ENCODE measurements at places on chromosomes 6 and 20. TPM values are rescaled to one million over a fixed set of nuclear protein-coding genes. Genes with fewer than 3 reads are reported as not detected.
A peak's percentile ranks its signal among the peaks of the same experiment; 100 is the strongest.

Gene TMEM14A
- total RNA-seq, result 25.3 TPM

Gene DDO
- not detected for total RNA-seq

Gene ANKEF1
- 6.9 TPM for total RNA-seq

Gene MLN
- not detected for total RNA-seq

Gene DYNLT2
- total RNA-seq, result 2.5 TPM

Gene LTB
- 585 TPM for total RNA-seq

Gene POU5F1
- not detected for total RNA-seq

Gene GPR63
- total RNA-seq, result 2.9 TPM

Gene ACTL10
- 2.4 TPM for total RNA-seq

Gene DEFB115
- not detected for total RNA-seq

Gene SDCBP2
- 2.2 TPM for total RNA-seq

Gene ATP6V1G2
- total RNA-seq, result 3.7 TPM

Gene FBXO5
- 91.1 TPM for total RNA-seq

Gene CASS4
- 8.6 TPM for total RNA-seq

Gene METTL24
- total RNA-seq, result not detected

Gene COX4I2
- not detected for total RNA-seq

Gene SMPDL3A
- total RNA-seq, result 0.19 TPM

Gene ABHD16B
- not detected for total RNA-seq

Gene CPNE5
- 0.47 TPM for total RNA-seq

Gene LPIN3
- 4.3 TPM for total RNA-seq

DNA sequence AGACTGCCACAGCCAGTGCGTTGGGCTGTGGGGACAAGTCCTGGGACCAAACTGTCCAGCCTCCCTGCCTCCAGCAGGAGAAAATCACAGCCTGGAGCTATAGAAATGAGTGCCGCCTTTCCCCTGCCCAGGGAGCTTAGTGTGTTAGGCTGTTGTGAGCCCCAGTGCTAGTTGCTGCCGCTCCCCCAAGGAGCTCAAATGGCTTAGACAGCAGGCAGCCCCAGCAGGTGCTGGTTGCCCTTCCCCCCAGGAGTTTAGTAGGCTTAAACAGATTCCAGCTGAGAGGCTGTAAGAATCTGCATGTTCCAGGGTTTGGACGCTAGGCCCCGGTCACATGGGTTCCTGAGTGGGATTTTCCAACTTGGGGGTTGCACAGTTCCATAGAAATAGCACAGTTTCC is 27.2 kb upstream of the HMGN3 start:
- no peak for DNase-seq

DNA sequence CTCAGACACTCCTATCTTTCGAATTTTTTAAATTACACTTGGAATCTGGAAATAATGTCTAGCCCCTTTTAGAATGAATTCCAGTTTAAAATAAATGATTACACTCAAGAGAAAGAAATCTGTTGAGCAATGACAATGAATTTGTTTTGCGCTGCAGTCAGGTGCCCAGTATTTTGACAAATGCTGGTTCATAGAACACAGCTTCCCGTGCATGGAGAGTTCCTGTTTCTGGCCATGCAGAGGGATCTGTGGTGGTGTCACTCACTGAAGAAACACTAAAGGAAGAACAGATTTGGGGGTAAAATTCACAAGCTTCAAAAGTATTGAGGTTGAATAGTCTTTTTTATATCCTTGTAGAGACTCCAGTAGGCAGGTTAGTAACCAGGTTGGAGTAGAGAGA is 113.4 kb upstream of the CEP85L start:
- no peak for DNase-seq

GRCh38 chr20:10924644-10925201 is 250.9 kb upstream of the JAG1 start:
- no peak for DNase-seq

GRCh38 chr20:39516964-39517363 is 554.8 kb downstream of the DHX35 start:
- DNase-seq, result no peak

GRCh38 chr20:6006603-6006949 is 47.3 kb downstream of the LRRN4 start:
- DNase-seq, result no peak

DNA sequence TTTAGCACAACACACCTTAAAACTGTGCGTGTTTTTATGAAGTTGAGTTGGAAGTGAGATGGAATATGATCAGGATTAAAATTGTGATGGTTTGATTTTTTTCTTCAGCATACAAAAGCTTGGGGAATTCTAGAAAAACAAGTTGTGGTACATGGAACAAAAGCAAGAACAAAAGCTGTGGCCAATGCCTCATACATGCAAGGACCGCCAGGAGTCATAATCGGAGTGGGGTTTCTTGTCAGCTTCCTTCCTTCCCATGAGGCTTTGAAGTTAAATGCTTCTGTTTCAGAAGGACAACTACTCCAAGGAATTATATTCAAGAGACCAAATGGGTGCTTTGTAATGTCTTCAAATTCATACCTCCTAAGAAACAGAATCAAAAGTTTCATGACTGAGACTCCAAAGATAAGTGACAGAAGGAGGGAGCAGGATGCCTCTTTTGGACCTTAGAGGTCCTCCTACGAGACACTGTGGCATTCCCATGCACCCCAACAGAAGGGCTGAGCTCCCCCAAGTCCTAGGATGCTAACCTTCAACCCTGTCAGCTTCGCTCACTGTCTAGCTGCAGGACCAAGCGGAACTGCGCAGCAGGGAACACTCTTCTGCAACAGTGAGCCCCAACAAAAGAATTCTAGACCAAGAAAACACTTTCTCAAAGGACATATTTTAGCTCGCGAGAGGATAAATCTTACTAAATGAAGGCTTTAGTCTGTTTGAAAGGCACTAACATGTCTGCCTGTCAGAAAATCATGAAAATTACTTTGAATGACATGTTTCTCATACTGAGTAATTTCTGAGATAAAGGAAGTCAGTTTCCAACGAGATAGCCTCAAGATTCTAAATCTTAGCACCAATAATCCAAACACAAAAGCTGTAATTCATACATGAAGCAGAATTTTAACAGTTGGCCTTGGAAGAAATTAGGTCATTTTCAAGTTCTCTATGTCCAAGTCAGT is 108.5 kb upstream of the NHSL1 start:
- no peak for DNase-seq

DNA sequence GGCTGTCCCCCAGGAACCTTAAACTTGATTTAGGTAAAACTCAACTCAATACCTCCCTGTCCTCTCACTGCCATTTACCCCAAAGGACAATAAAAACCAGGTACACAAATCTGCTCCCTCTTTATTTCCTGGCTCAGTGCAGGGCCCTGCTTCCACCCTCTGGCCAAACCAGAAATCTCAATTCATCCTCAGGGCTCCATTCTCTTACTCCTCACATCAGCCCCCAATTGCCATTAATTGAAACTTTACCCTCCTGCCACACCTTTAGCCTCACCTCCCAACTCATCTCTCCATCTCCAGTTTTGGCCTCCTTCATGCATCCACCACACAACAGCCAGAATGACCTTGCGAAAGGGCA is 10.5 kb downstream of the ZBTB2 start:
- no peak for DNase-seq

GRCh38 chr20:57275813-57276212 is 9.4 kb upstream of the BMP7 start:
- DNase-seq, result no peak

DNA sequence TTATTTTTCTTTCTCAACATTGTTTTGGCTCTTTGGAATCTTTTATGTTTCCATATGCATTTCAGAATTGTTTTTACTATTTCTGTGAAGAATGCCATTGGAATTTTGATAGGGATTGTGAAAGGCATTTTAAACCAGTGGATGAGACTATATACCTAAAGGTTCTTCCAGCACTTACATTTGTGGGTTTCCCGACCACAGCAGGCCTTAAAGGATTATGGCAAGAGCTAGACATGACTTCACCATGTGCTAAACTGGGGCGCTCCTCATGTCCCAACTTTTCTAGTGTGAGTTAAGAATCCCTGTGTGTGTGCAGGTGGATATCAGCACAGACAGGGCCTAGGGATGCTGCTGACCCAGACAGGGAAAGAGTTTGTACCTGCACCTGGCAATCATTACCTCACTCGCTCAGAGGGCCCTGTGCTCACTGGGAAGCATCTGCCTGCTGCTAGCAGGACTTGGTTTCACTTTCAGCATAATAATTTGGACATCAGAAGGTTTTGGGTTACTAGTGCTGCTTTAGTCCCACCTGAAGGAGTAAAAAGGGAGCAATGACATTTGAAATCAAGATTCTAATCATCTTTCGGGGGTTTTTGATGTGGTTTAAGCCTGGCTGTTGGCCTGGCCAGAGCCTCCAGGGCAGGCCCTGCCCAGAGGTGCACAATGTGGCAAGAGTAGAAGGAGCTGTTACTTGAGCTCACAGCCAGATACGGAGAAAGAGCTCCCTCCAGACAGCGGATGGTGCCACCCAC is 137.1 kb downstream of the CDC5L start:
- no peak for DNase-seq

- no peak for DNase-seq
Measured at GRCh38 chr6:9581155-9581554, 833.7 kb downstream of the TFAP2A start.

GRCh38 chr6:168345896-168346754 is 26.5 kb upstream of the DACT2 start:
- no peak for DNase-seq

- DNase-seq, result peak; percentile 61
Measured at GRCh38 chr6:163554663-163555062, 140.1 kb downstream of the QKI start.

DNA sequence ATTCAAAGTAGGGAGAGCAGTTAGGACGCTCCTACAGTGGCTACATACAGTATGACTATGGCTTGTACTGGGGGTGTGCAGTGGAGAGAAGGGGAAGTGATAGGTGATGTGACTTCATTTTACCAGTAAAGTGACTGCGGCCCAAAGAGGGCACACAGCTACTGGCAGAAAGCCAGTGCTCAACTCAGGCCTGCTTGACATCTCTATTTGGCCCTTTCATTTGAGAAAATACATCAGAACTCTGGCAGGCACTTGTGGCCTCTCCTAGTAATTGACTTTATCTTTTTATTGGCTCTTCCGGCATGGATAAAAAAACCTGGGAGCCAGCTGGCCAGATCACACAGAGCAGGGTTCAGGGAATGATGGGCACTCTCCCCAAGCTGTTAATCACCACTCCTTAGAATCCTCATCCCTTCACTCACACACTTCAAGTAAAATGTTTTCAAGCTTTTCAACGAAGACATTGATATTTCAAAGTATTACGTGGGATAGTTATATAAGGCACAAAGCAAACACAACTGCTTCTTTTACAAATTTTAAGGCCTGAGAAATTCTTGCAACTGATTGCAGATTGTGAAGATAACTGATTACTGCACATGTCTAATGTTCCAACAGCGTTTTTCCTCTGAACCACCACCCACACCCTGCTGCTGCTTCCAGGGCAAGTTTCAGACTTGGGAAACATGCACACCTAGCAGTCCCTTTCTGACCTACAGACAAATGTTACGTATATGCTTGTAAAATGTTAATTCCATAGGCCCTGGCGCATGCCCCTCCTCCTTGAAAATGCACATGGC is 73.5 kb downstream of the TNFRSF21 start:
- DNase-seq, result no peak

GRCh38 chr6:131875647-131876046 is 67.8 kb downstream of the ENPP1 start:
- DNase-seq, result no peak

- DNase-seq, result no peak
Measured at GRCh38 chr6:143188292-143188691, 127.6 kb downstream of the AIG1 start.

GRCh38 chr6:109595998-109596397 is 95.0 kb downstream of the AK9 start:
- DNase-seq, result peak; percentile 37

GRCh38 chr6:97702248-97702647 is 419.2 kb upstream of the MMS22L start:
- DNase-seq, result no peak

DNA sequence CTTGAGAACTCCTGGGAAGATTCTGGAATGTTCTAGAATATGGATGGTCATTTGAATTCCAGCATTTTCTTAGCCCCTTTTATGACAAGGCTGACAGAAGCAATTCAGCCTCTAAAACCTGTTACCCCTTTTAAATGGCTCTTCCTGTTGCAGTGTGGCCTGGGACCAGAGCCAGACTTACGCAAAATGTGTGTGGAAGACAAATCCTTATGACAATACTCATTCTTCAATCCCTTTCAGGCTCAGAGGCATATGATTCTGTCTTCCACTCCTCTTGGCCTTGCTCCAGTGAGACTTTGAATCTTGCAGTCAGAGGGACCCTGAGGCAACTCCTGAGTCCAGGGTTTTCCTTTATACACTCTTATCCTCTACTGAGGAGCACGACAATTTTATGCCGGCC is 287.0 kb downstream of the CLIC5 start:
- no peak for DNase-seq

- no peak for DNase-seq
Measured at GRCh38 chr6:134630508-134631121, 312.7 kb upstream of the SGK1 start.

GRCh38 chr20:11792568-11792953 is 125.1 kb upstream of the BTBD3 start:
- DNase-seq, result no peak

GRCh38 chr20:34524426-34524825 is 8.2 kb downstream of the DYNLRB1 start:
- DNase-seq, result no peak

- DNase-seq, result no peak
Measured at GRCh38 chr6:141105481-141105880, 1027.2 kb upstream of the GJE1 start.

DNA sequence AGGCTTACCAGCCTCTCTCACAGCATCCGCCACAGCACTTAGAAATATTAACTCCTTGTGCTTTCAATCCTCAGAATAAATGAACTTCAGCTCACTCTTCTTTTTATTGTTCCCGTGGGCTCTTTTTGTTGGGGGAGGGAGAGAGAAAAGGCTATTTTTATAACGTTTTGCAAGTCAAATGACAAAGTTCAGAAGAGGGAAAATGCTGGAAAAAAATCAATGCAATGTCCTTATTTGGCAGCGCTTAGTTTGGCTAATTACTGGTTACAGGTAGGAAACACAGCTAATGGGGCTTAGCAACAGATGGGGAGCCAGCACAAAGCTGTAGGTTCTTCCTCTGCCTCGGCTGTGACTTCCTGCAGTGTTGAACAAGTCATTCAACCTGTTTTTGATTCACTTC is 1067.0 kb upstream of the MAP3K7 start:
- DNase-seq, result no peak

GRCh38 chr6:36380166-36380565 is 7.3 kb downstream of the ETV7 start:
- no peak for DNase-seq

- DNase-seq, result no peak
Measured at GRCh38 chr20:10404023-10404628, 29.9 kb downstream of the MKKS start.

- DNase-seq, result no peak
Measured at GRCh38 chr6:28782113-28782673, 141.6 kb downstream of the TRIM27 start.

DNA sequence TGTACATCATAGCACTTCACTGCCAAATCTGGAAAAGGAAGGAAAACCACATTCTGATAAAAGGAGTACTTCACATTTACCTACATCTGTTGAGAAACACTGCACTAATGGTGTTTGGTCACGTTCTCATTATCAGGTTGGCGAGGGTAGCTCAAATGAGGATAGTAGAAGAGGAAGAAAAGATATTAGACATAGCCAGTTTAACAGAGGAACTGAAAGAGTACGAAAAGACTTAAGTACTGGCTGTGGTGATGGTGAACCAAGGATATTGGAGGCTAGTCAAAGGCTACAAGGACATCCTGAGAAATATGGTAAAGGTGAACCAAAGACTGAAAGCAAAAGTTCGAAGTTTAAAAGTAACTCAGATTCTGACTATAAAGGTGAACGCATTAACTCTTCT is 32.0 kb upstream of the GJA10 start:
- no peak for DNase-seq
